ENCODE measurements at places on chromosomes 7 and 10.

GRCh38 chr7:46545790-46546189 is 624.7 kb upstream of the IGFBP3 start:
- H3K27me3 ChIP-seq = no peaks in the 10 kb centered on the region
- H3K27ac ChIP-seq = no peak overlapping the region
- H3K4me3 ChIP-seq = no peak overlapping the region

GRCh38 chr7:78690174-78690573 is 763.3 kb downstream of the MAGI2 start:
- H3K4me3 ChIP-seq = no peak overlapping the region
- H3K27me3 ChIP-seq = no peaks in the 10 kb centered on the region
- no peaks in the 10 kb centered on the region for H3K36me3 ChIP-seq
- H3K27ac ChIP-seq = no peak overlapping the region

DNA sequence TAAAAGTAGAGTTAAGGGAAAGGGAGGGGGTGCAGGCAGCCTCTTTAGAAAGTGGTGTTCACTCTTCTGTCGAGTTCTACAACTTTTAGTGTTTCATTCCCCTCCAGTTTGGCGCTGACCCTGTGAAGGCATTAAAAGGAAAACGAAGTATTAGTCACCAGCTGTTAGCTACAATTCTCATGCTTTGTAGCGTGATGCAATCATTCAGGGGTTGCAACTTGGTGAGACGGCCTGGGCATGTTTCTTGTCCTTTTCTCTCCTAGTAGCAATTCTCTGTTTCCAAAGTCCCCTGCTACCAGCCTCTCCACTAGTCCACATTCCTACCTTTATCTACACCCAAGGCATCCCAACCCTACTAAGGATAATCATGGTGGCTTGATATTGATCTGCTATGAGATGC is 33.7 kb upstream of the DGKI start:
- H3K4me3 ChIP-seq = no peak overlapping the region
- no peak for DNase-seq
- H3K36me3 ChIP-seq = peaks cover 61% of the 10 kb centered on the region
- H3K27ac ChIP-seq = no peak overlapping the region
- H3K27me3 ChIP-seq = no peaks in the 10 kb centered on the region

GRCh38 chr10:108469940-108470339 is 1305.4 kb upstream of the SORCS1 start:
- no peak overlapping the region for H3K4me3 ChIP-seq
- no peaks in the 10 kb centered on the region for H3K27me3 ChIP-seq

- no peak for DNase-seq
- H3K4me3 ChIP-seq = no peak overlapping the region
- H3K4me1 ChIP-seq = peaks cover 9% of the 10 kb centered on the region
- H3K27ac ChIP-seq = no peak overlapping the region
These were observed 131.8 kb downstream of the TES start for GRCh38 chr7:116342125-116342524.

Data from liver (tissue), 10 donors.